Panc1 (cell line): ENCODE measurements at places on chromosomes 3 and 15. TPM values are rescaled to one million over a fixed set of nuclear protein-coding genes. Genes with fewer than 3 reads are reported as not detected.
A peak's percentile ranks its signal among the peaks of the same experiment; 100 is the strongest.

Gene CHDH
- total RNA-seq: 24.1 TPM

Gene EAF2
- total RNA-seq: 5.3 TPM

DNA sequence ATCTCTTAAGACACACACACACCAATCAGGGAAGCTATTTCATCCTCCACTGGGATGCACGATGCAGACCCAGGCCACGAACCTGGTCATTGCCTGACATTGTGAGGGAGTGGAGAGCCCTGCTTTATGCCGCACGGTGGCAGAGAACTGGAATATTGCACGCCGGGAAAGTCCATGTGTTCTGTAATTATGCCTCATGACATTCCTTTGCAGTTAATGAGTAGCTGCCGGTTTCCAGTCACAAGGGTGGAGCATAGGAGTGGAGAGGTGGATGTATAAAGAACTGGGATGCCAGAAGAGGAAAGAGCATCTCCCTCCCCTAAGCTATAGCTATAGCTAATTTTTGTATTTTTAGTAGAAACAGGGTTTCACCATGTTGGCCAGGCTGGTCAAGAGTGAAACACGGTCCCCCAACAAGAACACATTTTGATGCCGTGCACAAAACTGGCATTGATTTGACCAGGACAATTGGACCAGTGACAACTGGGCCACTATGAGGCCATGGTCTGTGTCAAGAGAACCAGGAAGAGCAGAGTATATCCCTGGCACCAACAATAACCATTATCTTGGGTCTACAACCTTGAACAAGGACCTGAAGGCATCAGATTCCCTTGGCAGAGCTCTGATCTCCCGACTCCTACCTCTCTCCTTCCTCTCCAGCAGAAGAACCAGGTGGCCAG is 51.4 kb downstream of the SH3BP5 start:
- no peak for DNase-seq
- no peak overlapping the region for H3K4me3 ChIP-seq
- no peaks in the 10 kb centered on the region for H3K4me1 ChIP-seq
- no peaks in the 10 kb centered on the region for H3K27me3 ChIP-seq
- no peak overlapping the region for H3K27ac ChIP-seq
- H3K36me3 ChIP-seq: no peaks in the 10 kb centered on the region

GRCh38 chr3:150227839-150228238 is 180.3 kb upstream of the TSC22D2 start:
- H3K27ac ChIP-seq: peak overlapping the region; percentile 18; the same call in 1 of the 2 replicates
- no peaks in the 10 kb centered on the region for H3K36me3 ChIP-seq
- no peaks in the 10 kb centered on the region for H3K27me3 ChIP-seq

DNA sequence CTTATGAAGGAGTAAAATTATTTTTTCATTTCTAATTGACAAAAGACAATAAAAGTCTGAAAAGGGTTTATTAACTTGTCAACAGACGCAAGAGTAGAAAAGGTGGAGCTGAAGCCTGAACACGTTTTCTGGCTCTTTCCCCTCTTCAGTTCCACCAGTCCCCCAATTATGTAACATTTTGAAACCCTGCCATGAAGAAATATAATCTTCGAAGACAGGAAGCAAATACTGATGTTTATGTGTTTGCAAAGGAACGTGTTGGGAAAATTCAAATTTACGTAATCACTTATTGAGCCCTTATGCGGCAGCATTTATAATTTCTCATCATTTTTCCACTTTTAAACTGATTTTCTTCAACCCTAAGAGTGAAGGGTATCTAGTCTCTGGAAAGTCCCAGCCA is 767 bp downstream of the AP3S2 start:
- H3K27me3 ChIP-seq: no peaks in the 10 kb centered on the region
- peak overlapping the region; percentile 98 for H3K27ac ChIP-seq
- H3K4me1 ChIP-seq: 0 out of 2 replicates have a peak, but pooled peaks cover 3% of the 10 kb centered on the region
- H3K4me3 ChIP-seq: peak overlapping the region; percentile 94
- no peak for DNase-seq

DNA sequence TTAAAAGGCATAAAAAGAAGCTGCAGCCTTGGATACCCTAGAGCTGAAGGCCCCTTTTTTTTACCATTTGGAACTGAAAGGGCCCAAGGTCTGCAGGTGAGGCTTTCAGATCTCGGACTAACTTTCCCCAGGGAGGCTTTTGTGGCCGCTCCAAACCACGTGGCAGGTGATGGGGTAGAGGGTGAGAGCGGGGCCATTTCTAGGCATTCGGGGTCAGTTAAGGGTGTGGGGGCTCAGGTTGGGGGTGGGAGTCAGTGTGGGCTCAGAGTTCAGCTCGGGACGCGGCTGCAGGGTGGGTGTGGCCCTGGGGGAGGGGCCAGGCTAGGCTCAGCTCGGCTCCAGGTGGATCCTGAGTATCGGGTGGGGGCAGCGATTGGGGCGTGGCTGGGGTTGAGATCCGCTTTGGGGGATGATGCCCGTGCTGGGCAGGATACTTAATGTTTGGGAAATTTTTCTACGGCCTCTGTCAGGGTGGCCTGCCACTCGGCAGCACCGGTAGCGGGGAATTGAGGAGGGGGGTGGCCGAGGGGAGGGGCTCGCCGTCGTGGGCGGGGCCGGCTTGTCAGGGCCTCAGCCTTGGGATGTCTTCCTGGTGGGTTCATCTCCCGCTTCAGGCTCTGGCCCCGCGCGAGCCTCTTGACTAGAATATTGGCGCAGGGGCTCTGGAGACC is 2.5 kb downstream of the KLF13 start:
- no peaks in the 10 kb centered on the region for H3K36me3 ChIP-seq
- no peak for DNase-seq
- peaks cover 22% of the 10 kb centered on the region for H3K4me1 ChIP-seq
- peak overlapping the region; percentile 70 for H3K27ac ChIP-seq

- DNase-seq: no peak
- H3K36me3 ChIP-seq: no peaks in the 10 kb centered on the region
- H3K4me1 ChIP-seq: 0 out of 2 replicates have a peak, but pooled peaks cover 2% of the 10 kb centered on the region
- no peaks in the 10 kb centered on the region; the same call in 1 of the 2 replicates for H3K27me3 ChIP-seq
- H3K27ac ChIP-seq: no peak within 1 kb of the TSS
Measured at GRCh38 chr15:42094512-42094963, at the start of gene PLA2G4D. Gene PLA2G4D, minus strand, starts transcription at chr15:42094562. Its CDS starts 103 bp downstream, at chr15:42094459.

- H3K27me3 ChIP-seq: no peaks in the 10 kb centered on the region
- no peaks in the 10 kb centered on the region; the same call in 1 of the 2 replicates for H3K36me3 ChIP-seq
- H3K4me3 ChIP-seq: no peak overlapping the region
- no peak overlapping the region for H3K27ac ChIP-seq
- no peaks in the 10 kb centered on the region for H3K4me1 ChIP-seq
- no peak for DNase-seq
Measured at GRCh38 chr3:41683666-41684350, 278.1 kb downstream of the ULK4 start.

DNA sequence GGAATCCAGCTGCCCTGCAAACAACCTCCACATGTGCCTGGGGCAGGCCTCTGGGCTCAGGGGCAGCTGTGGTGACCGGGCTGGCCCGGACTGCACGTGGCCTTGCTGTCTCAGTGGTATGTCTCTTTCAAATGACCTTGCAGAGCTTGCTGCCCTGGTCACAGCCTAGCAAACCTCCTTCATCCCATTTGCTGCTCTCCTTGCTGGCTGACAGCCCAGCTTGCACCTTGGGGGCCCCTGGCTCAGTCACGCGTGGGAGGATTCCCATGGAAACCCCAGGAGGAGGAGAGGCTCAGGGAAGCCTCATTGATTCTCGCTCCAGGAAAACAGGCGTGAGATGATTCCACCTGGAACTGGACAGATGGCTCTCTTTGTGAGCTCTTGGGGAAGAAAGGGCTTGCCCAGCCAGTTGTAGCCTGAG is 5.6 kb downstream of the SPSB4 start:
- H3K27ac ChIP-seq: no peak overlapping the region
- H3K27me3 ChIP-seq: peaks cover 23% of the 10 kb centered on the region
- no peaks in the 10 kb centered on the region for H3K36me3 ChIP-seq
- no peak overlapping the region for H3K4me3 ChIP-seq
- peaks cover 6% of the 10 kb centered on the region; the same call in 1 of the 2 replicates for H3K4me1 ChIP-seq

DNA sequence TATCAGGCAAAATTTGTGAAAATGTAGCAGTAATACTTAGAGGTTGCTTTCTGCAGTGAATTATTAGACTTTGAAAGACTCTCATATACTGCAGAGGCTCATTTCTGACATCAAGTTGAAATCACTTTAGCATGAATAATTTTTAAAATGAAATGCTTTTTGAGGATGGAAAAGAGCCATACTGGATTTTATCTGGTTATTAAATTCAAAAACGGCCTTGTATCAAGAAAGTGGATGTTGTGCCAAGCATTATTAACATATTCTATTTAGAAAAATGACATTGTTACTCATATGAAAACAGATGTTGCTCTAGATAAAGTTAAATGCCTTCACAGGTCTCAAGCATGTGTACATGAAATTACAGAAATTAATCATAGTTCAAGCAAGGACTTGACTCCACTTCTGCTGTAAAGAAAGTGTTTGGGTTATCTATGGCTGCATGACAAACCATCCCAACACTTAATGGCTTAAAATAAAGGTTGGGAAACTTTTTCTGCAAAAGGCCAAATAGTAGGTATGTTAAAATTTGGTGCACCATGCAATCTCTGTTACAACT is 64.5 kb upstream of the ZNF280D start:
- no peak overlapping the region for H3K4me3 ChIP-seq
- no peaks in the 10 kb centered on the region for H3K36me3 ChIP-seq
- DNase-seq: no peak

- DNase-seq: no peak
- no peaks in the 10 kb centered on the region for H3K36me3 ChIP-seq
Measured at GRCh38 chr3:57816471-57817095, 60.5 kb downstream of the SLMAP start.

- DNase-seq: no peak
- no peaks in the 10 kb centered on the region for H3K27me3 ChIP-seq
- no peaks in the 10 kb centered on the region for H3K4me1 ChIP-seq
- H3K4me3 ChIP-seq: no peak overlapping the region
- no peak overlapping the region for H3K27ac ChIP-seq
Measured at GRCh38 chr3:157354722-157355121, 81.9 kb upstream of the PTX3 start.

DNA sequence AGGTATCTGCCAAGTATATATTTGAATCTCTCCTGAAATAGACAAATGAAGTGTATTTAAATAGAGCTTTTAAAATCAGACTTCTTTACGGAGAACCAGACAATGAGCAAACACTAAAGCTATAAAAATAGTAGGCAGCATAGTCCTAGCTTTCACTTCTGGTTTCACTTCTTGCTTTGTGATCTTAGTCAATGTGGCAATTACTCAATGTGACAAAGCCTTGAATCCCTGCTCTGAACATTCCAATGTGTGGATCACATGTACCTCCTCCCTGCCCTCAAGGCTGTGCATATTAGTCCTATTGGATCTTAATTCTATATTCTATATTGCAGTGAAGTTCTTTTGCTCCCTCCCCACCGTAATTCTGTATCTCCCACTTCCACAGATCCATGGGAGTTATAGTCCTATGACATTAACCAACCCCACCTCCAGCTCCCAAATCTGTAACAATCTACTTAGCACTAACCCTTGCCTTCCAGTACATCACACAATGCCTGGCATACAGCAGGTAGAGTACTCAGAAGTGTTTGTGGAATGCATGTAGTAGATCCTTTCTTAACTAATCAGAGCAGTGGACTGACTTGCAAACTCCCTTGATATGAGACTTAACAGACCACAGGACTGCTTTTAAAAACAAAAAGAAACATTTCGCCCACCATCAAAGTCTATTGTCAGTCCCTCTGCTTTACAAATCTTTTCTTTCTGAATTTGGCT is 24.3 kb upstream of the CP start:
- no peaks in the 10 kb centered on the region for H3K27me3 ChIP-seq
- no peak overlapping the region for H3K4me3 ChIP-seq
- H3K36me3 ChIP-seq: no peaks in the 10 kb centered on the region

DNA sequence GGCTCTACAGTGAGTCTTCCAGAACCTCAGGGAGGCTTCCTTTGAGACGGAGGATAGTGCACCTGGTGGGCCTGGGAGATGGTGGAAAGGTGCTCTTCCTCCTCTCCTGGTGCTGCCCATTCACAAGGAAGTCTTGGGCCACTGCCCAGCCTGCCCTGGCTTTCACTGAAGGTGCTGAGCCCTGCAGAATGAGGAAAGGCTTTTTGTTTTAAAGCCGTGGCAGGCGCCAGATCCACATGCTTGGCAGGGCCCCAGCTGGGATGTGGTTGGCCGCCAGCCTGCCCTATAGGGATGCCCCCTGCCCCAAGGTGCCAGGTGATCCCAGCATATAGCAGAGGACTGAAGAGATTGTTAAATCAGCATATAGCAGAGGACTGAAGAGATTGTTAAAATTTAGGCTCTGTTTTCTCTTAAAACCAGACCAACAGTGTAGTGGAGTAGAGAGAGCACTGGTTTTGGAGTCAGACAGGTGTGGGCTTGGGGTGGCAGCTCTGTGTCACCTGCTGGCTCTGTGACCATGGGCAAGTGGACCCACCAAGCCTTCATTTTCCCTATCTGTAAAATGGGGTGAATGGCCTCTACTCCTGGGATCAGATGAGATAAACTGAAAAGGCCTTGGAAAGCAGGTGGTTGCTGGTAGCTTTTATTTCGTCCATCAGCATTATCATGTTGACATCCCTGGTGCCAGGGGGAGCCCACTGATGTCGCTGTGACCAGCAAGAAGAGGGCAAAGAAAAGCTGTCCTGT is 53.3 kb downstream of the SLC6A6 start:
- peaks cover 84% of the 10 kb centered on the region for H3K4me1 ChIP-seq
- no peaks in the 10 kb centered on the region for H3K27me3 ChIP-seq
- no peaks in the 10 kb centered on the region; the same call in 1 of the 2 replicates for H3K36me3 ChIP-seq
- H3K27ac ChIP-seq: peak overlapping the region; percentile 54
- H3K4me3 ChIP-seq: no peak overlapping the region

DNA sequence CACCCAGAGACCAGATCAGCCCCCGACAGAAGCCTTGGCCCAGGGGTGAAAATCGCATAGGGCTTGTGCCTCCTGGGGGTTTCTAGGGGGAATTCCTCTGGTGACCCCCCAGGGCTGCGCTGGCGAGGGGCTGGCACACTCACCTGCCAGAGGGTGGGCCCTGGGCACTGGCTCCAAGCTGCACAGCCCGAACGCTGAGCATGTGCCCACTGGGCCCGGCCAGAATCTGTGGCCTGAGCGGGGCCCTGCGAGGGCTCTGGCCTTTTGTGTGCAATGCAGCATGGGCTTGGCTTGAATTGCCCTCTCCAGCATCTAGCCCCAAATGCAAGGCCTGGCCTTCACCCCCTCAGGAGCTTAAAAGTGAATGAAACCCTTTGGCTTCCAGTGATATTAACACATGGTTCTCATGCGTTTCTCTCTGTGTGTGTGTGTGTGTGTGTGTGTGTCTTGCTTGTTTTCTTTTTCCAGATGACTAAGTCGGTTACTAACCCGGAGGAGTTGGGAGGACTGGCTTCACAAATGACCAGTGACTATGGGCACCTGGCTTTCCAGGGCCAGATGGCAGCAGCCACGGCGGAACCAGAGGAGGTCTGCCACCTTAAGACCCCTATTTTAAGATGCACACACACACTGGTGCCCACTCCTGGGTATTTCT is 259.1 kb upstream of the TPM1 start:
- peaks cover 24% of the 10 kb centered on the region for H3K4me1 ChIP-seq
- DNase-seq: no peak
- peak overlapping the region; percentile 23; the same call in 1 of the 2 replicates for H3K27ac ChIP-seq
- no peaks in the 10 kb centered on the region for H3K27me3 ChIP-seq

- no peaks in the 10 kb centered on the region for H3K36me3 ChIP-seq
- DNase-seq: no peak
- peak overlapping the region; percentile 80 for H3K27ac ChIP-seq
- H3K4me1 ChIP-seq: peaks cover 31% of the 10 kb centered on the region
Measured at GRCh38 chr3:141939759-141940158, 63.3 kb downstream of the ATP1B3 start.
